ENCODE measurements at places on chromosomes 6 and 20. TPM values are rescaled to one million over a fixed set of nuclear protein-coding genes. Genes with fewer than 3 reads are reported as not detected.

GRCh38 chr20:10508468-10509251, 73.6 kb downstream of the SLX4IP start:
- peaks cover 57% of the 10 kb centered on the region for H3K4me1 ChIP-seq
- H3K36me3 ChIP-seq = no peaks in the 10 kb centered on the region
- peak overlapping the region; percentile 59 for H3K27ac ChIP-seq
- peak; percentile 34 for DNase-seq

DNA sequence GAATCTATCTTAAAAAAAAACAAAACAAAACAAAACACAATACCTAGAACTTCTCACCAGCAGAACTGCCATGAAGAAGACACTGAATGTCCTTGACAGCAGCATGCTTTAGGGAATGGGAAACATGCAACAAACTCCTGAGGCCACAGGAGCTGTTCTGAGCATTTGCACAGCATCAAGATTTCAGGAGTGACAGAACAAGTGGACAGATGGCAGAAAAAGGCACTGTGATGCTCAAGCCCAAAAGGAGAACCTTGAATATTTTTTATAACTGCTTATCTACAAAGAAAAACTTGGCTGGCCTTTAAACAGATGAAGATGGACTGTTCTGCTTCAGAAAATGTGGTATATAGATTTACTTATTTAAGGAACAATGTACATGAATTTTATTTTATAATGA, 158.9 kb downstream of the RALGAPA2 start:
- DNase-seq = no peak
- no peaks in the 10 kb centered on the region for H3K27me3 ChIP-seq
- no peaks in the 10 kb centered on the region for H3K4me1 ChIP-seq
- no peak overlapping the region for H3K27ac ChIP-seq
- no peaks in the 10 kb centered on the region for H3K36me3 ChIP-seq

DNA sequence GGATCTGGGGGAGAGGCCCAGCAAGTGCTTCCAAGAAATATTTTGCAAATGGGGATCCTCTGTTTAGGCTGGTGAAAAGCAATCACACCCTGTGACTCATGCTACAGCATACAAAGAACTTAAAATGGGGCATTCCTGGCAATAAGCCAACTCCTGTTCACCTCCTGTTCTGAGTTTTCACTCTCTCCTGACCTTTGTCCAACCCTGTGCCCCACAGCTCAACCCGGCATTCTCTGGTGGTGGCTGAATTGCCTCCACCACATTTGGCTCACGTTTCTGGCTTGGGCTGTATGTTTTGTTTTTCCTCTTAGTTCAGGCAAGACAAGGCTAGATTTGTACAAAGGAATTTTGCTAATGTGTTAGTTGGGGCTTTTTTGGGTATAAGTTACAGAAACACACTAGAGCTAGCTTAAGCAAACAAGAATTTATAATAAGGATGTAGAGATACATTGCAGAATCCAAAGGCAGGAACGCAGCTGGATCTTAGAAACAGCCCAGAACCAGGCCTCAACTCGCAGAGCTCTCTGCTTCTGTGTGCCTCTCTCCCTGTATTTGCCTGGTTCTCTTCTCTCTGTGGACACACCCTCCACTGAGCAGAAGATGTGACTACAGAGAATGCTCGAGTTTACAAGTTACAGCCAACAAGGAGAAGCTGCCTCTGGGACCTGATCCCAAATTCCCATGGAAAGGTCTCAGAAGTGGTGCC, 9.4 kb downstream of the ABCC10 start:
- H3K4me1 ChIP-seq = peaks cover 7% of the 10 kb centered on the region
- no peaks in the 10 kb centered on the region for H3K27me3 ChIP-seq

- H3K27me3 ChIP-seq = no peaks in the 10 kb centered on the region
- H3K4me3 ChIP-seq = no peak overlapping the region
- no peaks in the 10 kb centered on the region for H3K36me3 ChIP-seq
- no peaks in the 10 kb centered on the region for H3K4me1 ChIP-seq
These were observed 19.1 kb downstream of the BMP2 start for GRCh38 chr20:6786548-6786947.

Gene WASF1
- 12.6 TPM for total RNA-seq

Gene SAPCD1
- 15.8 TPM for total RNA-seq

DNA sequence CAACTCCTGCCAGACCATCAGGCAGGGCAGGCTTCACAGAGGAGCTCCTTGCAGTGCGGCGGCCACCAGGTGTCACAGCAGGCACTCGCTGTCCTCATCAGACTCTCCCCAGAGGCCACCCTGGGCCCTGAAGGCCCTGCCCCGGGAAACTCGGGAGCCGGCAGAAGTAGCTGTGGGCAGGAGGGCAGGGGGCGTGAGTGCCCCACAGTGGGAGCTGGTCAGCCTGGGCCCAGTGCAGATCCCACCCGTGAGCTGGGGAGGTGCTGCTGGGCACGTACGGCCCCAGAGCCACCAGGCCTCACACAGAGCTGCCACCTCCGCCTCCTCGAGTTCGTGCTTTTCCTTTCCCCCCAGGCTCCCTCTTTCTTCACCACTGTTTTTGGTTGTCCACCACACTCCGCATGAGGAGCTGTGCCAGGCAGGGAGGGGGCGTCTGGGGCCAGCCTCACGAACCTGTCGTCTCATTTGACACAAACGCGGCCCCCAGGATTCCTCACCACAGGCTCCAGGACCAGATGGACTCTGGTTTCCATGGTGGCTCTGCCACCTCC, 33.8 kb downstream of the FRMD1 start:
- H3K4me1 ChIP-seq = no peaks in the 10 kb centered on the region
- DNase-seq = peak; percentile 35
- no peaks in the 10 kb centered on the region for H3K36me3 ChIP-seq
- peaks cover 90% of the 10 kb centered on the region for H3K27me3 ChIP-seq
- no peak overlapping the region for H3K4me3 ChIP-seq

DNA sequence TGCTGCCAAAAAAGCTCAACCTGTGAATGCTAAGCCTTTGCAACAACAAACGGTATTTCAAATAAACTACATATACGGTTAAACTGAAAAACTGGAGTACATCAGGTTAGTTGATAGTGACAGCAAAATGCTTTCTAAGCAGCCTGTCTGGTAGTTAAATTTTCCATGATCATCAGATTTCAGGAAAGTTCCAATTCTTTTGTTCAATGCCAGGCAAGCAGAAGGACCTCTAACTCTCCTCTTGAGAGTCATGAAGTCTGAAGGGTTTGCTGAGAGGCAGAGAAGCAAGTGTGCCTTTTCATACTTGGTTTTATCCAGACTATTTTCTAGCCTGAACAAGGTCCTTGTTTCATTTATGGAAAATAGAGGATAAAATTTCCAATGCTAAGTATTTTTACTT, 4.5 kb downstream of the FLRT3 start:
- H3K4me3 ChIP-seq = no peak overlapping the region
- no peak overlapping the region for H3K27ac ChIP-seq
- H3K4me1 ChIP-seq = no peaks in the 10 kb centered on the region
- H3K36me3 ChIP-seq = no peaks in the 10 kb centered on the region

Gene GNAS
- total RNA-seq = 422 TPM

DNA sequence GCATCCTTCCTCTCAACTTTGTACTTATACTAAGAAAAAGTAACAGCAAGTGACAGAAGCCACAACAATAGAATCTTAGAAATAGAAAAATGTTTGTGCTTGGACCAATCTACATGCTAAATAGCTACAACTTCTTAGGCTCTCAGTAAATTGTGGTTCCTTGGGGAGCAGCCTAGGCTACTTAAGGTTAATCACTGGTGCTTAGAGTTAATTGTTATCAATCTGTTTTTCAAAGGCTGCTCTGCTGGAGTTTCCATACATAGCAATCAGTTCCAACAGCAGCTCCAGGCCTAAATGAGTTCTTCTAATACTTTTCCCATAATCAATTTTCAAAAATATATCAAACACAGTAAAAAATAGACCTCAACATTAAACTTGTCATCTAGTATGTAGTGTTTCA, 571.4 kb downstream of the EPHA7 start:
- DNase-seq = no peak
- no peaks in the 10 kb centered on the region for H3K4me1 ChIP-seq
- no peaks in the 10 kb centered on the region for H3K27me3 ChIP-seq
- H3K27ac ChIP-seq = no peak overlapping the region
- no peaks in the 10 kb centered on the region for H3K36me3 ChIP-seq

Gene FBXL4
- total RNA-seq = 10.5 TPM

DNA sequence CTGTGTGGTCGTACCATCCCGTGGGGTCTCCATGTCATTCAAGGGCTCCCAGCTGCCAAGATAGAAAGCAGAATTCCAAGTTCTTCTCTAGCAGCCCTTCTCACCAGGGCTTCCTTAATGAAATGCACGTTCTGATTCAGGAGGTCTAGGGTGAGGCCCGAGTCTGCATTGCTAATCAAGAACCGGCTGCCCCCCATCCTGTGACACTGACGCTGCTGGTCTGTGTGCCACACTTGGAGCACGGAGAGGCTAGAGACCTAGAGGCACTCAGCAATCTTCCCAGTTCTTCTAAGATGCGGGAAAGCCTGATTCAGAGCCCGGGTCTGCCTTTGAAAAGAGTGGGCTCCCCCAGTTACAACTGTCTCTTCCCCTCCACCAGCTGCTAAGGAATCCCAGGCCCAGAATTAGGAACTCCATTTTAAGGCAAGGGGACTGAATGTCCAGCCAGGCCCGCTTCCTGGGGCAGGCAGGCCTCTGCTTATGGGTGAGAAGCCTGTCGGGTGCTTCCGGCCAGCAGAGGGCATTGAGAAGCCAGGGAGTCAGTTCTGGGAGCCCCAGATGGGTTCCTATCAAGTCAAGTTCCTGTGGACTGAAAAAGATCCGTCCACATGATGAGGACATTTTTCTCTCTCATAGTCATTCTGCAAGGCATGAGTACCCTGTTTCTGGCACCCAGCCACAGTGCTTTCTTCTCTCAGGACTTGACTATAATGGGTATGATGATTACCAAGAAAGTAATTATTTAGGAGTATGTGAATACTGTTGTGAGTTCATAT, 69.8 kb upstream of the RIN2 start:
- no peak overlapping the region for H3K4me3 ChIP-seq
- H3K4me1 ChIP-seq = no peaks in the 10 kb centered on the region
- no peaks in the 10 kb centered on the region for H3K36me3 ChIP-seq
- no peak overlapping the region for H3K27ac ChIP-seq
- H3K27me3 ChIP-seq = no peaks in the 10 kb centered on the region
- peak; percentile 7 for DNase-seq

DNA sequence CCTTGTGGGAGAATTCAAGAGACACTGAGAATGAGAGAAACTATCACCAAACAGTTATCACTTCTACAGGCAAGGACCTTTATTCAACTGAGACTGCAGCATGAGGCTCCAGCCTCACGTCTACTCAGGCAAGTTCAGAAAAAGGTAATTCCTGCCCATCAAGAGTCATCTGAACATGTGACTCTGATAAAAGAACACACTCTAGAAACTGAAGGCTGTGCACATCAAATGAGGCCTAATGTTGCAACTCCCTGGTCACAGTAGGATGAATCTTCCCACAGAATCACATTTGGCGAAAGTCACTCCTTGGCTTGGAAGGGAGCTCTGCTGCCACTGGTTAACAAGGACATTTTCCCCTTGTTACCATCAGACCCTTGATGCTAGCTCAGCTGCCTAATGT, 71.2 kb upstream of the EMILIN3 start:
- H3K4me3 ChIP-seq = no peak overlapping the region
- peaks cover 34% of the 10 kb centered on the region for H3K36me3 ChIP-seq
- no peak overlapping the region for H3K27ac ChIP-seq
- no peak for DNase-seq
- no peaks in the 10 kb centered on the region for H3K4me1 ChIP-seq

Gene MAPK13
- total RNA-seq = 0.69 TPM

Gene RIN2
- total RNA-seq = 0.09 TPM

DNA sequence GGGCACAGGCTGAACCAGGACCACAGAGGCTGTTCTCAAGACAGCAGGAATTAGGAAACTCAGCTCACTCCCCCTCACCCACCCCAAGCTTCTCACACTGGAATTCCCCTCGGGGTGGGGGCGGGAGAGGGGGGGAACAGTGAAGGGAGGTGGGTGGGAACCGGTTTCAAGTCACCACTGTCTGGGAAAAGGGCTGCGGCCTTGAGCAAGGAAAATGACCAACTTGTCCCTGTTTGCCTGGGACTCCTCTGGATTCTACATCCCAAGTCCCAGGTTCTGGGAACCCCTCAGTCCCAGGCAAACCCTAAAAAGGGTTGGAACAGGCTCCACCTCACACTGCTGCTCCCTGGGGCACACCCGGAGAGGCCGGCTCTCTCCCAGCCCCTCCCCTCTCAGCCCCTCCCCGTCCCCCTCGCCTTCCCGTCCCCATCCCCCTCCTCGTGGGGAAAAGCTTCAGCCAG, 230.7 kb downstream of the TFAP2C start:
- H3K27me3 ChIP-seq = peaks cover 24% of the 10 kb centered on the region
- no peaks in the 10 kb centered on the region for H3K4me1 ChIP-seq
- no peak overlapping the region for H3K4me3 ChIP-seq
- no peak overlapping the region for H3K27ac ChIP-seq
- no peak for DNase-seq

DNA sequence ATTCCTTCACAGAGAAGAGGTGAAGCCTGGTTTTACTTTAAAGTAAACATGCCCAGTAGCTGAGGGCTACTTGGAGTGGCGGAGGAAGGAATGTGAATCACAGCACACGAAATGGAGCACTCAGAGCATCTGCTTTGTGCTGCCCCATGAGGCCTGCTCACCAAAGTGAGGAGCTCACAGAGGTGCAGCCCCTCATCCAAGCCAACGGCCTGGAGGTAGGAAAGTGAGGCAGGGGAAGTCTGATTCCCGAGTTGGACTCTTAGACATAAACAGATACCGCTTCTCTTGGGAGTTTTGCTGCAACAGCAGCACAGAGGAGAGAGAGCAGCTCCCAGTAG, 3.6 kb downstream of the YTHDF1 start:
- H3K4me1 ChIP-seq = peaks cover 17% of the 10 kb centered on the region
- H3K27ac ChIP-seq = no peak overlapping the region
- H3K36me3 ChIP-seq = peaks cover 77% of the 10 kb centered on the region
- DNase-seq = no peak
- H3K4me3 ChIP-seq = no peak overlapping the region
- H3K27me3 ChIP-seq = no peaks in the 10 kb centered on the region

DNA sequence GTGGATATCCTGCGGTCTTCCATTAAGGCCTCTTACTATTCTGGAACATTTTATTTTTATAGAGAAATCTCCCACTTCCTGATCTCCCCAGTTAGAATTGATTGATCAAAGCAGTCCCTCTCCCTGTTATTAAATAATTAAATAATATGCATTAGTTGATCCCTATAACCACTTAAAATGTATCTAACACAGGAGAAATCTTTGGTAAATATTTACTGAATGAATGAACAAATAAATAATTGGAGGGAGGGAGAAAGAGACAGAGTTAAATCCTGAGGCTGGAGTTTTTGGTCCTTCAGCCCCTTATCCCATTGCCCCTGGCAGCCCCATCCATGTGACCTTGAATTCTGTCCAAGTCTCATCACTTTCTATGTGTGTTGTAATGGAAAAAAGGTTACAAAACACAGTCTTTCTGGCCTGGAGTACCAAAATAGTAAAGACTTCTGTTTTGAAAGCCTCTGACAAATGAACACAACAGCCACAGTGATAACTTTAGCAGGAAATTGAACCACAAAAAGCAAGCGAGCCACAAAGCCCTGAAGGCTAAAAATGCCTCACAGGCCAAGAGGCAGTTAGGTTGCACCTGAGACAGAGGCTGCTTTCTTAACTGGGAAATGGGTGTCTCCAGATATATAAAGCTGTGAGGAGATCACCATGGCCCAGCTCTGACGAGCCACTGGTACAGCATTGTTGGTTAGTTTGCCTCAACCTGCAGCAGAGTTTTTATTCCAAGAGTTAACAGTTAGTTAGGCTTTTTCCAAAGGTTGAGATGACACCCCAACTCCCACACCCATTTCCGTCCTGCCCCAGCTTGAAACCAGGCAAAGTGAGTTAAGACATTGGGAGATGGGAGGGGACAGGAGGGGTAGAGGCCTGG, 11.3 kb downstream of the NT5E start:
- no peak overlapping the region for H3K27ac ChIP-seq
- H3K27me3 ChIP-seq = 0 out of 2 replicates have a peak, but pooled peaks cover 4% of the 10 kb centered on the region

Measured in K562 (cell line).